ENCODE measurements at places on chromosomes 12 and 14.

DNA sequence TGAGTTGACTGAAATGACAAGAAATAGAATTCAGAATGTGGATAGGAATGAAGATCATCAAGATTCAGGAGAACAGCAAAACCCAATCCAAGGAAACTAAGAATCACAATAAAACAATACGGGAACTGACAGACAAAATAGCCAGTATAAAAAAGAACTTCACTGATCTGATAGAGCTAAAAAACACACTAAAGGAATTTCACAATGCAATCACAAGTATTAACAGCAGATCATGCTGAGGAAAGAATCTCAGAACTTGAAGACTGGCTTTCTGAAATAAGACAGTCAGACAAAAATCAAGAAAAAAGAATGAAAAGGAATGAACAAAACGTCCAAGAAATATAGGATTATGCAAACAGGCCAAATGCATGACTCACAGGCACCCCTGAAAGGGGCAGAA lies 15.3 kb upstream of the OR5AU1 start:
- no peak for DNase-seq

DNA sequence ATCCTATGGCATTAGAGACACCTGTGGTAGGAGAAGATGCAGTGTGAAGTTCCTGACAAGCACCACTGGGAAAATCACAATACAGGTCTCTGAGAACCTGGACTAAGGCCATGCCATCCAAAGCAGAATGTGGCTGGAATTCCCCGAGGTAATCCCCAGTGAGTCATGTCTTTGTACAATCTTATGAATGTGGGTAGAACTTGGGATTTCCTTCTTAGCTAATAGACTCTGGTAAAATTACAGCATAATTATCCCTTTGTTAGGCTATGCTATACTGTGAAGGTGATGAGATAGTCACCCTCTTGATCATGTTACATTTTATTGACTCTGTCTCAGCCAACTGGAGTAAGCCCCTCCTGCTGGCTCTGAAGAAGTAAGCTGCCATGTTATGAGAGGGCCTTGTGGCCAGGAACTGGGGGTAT lies 224.3 kb upstream of the DCN start:
- DNase-seq = no peak

DNA sequence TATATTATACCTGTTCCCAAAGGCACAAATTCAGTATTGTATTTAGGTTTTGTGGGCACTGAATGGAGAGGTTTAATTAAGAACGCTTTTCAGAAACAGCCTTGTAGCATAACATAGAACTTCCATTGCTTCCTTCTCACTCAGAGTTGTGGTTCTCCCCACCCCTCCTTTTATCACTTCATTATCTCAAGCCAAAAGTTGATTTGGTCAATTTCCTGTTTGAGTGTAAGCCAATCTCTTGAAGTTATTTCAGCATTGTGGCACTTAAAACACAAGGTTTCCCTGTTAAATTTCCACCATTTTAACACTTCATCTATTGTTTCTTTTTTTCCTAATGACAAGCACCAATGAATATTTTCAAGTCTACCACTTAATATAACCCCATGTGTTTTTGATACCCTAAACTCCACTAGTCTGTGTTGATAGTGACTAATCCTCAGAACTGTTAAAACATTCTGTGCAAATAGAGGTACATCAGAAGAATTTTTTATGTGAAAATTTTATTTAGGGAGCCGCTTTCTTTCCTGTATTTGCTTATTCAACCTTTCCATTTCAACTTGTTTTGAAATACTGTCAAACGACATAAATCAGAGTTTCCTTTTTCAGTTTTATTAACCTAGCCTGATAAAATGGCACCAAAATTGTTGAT lies 340.1 kb downstream of the BCAT1 start:
- DNase-seq = no peak

DNA sequence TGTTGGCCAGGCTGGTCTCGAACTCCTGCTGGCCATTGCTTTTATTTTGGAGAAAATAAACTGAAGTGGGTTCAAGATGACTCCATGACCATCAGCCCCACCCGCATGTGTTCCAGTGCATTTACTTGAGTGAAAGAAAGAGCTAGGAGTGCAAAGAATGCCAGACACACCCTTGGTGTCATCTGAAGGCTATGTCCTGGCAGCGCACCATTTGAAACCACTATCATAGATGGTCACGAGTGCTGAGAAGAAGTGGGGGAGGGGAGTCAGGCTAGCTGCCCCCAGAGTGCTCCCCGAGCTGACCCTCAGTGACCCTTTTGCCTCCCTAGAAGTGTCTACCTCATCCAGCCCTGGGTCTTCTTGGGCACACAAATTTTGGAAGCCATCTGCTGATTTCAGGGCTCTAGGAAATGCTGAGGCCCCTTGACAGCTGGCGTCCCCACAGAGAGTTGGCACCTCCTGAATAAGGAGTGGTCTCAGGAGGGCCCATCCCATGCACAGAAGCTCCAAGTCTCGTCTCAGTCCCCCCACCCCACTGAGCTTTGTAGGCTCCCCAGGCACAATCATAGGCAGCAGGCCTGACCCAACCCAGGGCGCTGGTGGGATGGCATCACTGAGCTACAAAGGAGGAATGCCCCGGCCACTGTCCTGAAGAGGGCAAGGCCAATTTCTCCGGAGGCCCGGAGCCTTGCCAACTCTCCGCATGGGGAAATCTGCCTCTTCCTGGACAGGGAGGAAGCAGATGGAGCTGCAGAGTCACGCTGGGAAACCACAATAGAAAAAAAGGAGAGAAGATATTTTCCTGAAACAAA lies 28.0 kb downstream of the PXN start:
- DNase-seq = no peak

- no peak for DNase-seq
Measured at GRCh38 chr14:35940291-35940690, 114.2 kb downstream of the BRMS1L start.

GRCh38 chr12:111389635-111390034 lies 16.1 kb upstream of the SH2B3 start:
- no peak for DNase-seq

GRCh38 chr12:2858334-2858733 lies 1.5 kb upstream of the TEX52 start:
- no peak for DNase-seq

DNA sequence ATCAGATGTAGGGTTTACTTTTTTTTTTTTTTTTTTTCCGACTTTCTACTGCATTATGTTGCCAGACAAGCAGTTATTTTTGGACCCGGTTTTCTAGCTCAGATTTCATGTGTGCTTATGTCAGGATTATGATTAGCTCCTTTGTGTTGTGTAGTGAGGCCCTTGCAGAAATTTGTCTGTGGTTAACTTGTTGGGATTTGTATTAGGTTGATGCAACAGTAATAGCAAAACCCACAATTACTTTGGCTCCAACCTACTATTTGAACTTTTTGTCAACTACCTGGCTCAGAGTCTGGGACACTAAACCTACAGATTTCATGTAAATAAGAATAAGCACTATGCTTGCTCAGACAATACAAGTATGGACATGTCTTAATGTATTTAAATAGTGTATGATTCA lies 44.1 kb upstream of the KCNJ8 start:
- no peak for DNase-seq

GRCh38 chr12:89228491-89228890 lies 123.8 kb downstream of the DUSP6 start:
- no peak for DNase-seq

- no peak for DNase-seq
Measured at GRCh38 chr14:41615011-41615595, 8.4 kb downstream of the LRFN5 start.

DNA sequence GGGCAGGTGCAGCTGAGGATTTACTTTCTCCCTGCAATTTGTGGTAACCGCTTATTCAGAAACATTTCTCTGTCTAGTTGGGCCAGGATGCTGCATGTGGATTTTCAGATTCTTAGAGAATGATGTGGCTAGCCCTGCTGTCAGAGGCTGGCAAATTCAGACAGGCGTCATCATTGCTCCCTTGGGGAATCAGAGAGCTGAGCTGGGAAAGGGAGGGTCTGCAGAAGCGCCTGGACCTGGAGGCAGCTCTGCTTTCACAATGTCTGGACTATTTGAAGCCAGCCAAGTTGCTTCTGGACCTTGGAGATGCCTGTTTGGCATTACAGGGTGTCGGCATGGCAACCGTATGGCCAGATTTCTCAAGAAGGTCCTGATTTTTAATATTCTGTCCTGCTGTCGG lies 3.4 kb downstream of the GALNT16 start:
- no peak for DNase-seq

- DNase-seq = no peak
Measured at GRCh38 chr12:5685935-5686334, 254.0 kb downstream of the NTF3 start.

- no peak for DNase-seq
Measured at GRCh38 chr14:44889595-44890471, 71.9 kb downstream of the KLHL28 start.

DNA sequence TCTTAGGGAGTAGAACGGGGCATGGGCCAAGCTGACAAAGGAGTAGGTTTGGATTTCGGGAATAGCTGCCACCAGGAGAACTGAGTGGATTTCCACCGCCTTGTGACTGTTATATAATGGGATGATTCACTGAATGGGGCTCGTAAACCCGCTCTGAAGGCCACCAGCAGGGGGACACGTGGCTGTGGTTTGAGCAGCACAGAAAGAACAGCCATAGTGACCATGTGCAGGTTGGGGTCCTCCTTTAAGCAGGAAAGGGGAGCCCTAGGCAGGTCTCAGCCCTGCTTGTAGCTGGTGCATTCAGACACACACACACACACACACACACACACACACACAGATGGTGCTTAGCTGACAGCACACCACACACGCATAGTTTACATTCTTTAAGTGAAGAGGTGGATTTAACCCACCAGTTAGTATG lies 8.6 kb upstream of the ASB2 start:
- no peak for DNase-seq

DNA sequence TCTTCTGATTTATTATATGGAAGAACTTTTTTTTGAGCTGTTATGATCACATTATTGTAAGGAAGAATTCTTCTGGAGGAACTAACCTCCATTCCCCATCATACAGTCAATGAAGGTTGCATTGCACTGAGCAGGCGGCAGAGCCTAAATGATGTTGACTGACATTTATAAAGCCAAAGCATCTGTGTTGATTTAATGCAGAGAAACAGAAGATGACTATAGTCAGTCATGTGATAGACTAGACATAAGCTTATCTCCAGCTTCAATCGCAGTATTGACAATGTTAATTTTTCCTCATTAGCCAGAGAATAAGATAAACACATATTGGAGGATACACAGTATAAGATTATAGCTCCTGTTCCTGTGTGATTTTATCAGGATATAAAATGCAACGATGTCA lies 82.0 kb downstream of the PRICKLE1 start:
- no peak for DNase-seq

DNA sequence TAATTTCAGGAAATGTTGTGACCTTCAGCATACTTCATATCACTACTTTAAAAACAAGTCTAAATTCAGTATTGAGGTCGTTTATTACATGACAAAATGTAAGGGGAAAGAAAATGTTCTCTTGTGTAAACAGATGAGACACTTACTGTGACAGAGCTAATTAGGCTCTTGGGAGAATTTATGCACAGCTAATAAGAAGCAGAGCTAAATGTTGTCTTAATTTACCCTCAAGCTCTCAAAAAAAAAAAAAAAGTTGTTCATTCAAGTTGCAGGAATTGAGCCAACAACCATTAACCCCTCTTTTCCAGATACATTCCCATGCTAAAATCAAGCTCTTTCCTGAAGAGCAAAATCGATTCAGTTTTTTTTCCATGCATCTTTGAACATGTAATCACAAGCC lies 1419.4 kb downstream of the FSCB start:
- DNase-seq = no peak

- no peak for DNase-seq
Measured at GRCh38 chr12:109513977-109514376, 36.5 kb downstream of the UBE3B start.

GRCh38 chr12:57816001-57816854 lies 2.3 kb downstream of the AVIL start:
- DNase-seq = no peak

GRCh38 chr12:48946205-48946604 lies 11.1 kb downstream of the ARF3 start:
- no peak for DNase-seq

DNA sequence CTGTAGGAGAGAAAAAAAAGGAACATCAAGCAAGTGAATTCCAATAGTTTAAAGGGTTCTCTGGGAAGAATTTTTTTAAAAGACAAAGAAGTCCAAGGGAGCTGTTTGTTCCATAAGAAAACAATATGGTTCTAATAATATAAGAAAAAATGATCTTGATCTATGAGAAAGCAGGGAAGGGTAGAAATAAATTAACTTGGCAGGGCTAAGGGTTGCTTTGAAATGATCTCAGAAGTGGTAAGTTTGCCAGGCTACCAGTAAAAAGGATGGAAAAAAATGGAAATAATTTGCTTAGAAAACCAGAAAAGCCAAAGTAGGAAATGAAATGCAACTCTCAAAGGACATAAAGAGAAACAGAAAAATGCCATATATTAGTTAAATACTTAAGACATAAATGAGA lies 41.7 kb upstream of the EMP1 start:
- DNase-seq = no peak
